ENCODE measurements at places on chromosomes 13 and 19. TPM values are rescaled to one million over a fixed set of nuclear protein-coding genes. Genes with fewer than 3 reads are reported as not detected.

Gene DZIP1
- total RNA-seq, result 45.2 TPM

Gene PLEKHJ1
- 58.2 TPM for total RNA-seq

Gene ADAT3
- 3.3 TPM for total RNA-seq

Gene PTPRH
- total RNA-seq, result 0.51 TPM

Gene SBK2
- total RNA-seq, result not detected

All from HFFc6 (cell line).